ENCODE measurements at places on chromosomes 7 and 10.

GRCh38 chr7:100894860-100895700, 608 bp downstream of the ACHE start:
- DNase-seq: no peak

GRCh38 chr7:11330717-11331116, 357.0 kb downstream of the PHF14 start:
- no peak for DNase-seq

DNA sequence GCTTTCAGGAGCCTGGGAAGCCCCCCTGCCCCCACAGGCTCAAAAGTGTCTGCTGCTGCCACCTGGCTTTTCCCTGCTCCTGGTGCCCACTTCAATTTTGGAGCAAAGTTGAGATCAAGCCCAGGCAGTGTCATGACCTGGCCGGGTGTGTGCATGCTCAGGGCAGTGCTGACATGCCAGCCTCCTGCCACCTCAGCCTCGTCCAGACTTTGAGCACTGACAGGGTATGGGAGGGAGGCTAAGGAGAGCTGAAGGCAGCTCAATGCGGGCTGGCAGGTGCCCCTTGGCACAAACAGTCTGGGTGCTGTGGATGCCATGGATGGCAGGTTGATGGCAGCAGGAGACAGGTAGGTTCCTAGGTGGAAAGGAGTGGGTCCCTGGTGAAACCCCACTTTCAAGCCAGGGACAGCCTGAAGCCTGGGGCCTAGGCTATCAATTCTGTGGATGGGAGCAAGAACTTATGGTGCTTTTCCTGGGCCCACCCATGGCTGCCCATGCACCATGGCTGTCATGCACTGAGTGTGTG, 12.3 kb upstream of the ECHDC3 start:
- no peak for DNase-seq

GRCh38 chr7:44486001-44486400, 4.5 kb downstream of the NUDCD3 start:
- no peak for DNase-seq

DNA sequence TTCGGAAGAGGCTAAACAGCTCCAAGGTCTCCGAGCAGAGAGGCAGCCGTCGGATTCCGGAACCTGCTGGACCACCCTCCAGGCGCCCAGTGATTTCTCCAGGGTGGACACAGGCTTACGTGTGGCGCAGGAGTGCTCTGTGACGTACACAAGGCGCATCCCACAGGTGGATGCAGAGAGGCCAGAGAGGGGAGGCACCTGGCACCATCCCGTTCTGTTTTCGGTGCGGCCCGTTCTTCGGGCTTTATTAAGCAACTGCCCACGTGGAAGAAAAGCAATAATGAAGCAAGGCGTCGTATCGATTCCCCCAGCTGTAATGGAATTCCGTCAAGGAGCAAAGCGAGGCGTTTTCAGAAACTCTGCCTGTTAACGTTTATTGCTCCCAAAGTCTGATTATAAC, 163.6 kb downstream of the PTPRN2 start:
- no peak for DNase-seq

GRCh38 chr7:141685285-141686023, 16.5 kb downstream of the DENND11 start:
- DNase-seq: no peak

- DNase-seq: no peak
Observed at GRCh38 chr7:82364048-82364447, 79.5 kb downstream of the CACNA2D1 start.

- no peak for DNase-seq
Observed at GRCh38 chr10:101321073-101321472, 32.9 kb upstream of the BTRC start.

GRCh38 chr10:6987536-6987945, 407.5 kb upstream of the PRKCQ start:
- DNase-seq: no peak

DNA sequence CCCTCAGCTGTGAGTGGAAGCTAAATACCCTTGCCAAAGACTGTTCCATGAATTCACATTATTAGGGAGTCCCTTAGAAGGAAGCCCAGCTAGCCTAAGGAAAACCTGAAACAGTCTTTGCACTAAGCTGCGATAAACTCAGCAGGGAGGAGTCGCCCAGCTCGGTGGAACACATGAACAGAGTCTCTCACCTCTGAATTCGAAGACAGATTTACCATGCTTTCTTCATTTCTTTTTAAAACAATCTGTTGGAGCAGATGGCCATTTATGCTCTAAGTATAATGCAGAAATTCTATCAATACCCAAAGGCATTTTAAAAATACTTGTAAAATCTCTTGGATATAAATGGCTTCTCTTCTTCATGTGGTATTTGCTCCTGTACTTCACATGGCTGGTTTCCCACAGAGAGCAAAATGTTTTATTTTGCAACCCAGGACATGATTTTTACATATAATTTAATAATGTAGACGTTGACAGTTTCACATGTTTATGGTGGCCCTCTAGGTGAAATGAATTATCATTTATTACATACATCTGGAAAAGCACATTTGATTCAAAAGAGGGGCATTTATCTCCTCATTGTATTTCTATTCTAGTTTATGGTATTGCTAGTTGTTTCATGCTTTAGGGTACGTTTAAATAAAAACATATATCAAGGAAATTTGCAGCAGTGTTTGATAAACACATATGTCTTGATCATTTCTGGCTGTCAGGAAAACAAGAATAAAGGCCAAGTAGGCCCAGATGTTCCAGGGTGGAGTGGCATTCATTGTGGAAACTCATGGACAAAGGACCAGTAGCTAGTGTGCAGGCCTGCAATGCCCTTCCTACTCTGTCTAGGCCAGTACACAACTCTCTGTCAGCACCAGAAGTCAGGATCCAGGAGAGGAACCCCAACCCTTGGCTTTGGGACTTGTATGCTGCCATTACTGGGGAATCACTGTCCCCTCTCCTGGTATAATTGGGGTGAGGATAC, 52.2 kb downstream of the LRGUK start:
- no peak for DNase-seq

All from MCF 10A (cell line).